Stimulated activated CD4-positive, alpha-beta T cell treated with anti-CD3 and anti-CD28 coated beads, Interleukin-4, amount 100 ng/mL, for 24 hours (primary cell): ENCODE measurements at places on chromosomes 16 and 17.

- DNase-seq: no peak
Observed at GRCh38 chr16:67926181-67926750, 5.4 kb downstream of the CTRL start.

GRCh38 chr16:9061358-9061813 lies 30.1 kb upstream of the HAPSTR1 start:
- DNase-seq: no peak

- no peak for DNase-seq
Observed at GRCh38 chr16:55146966-55147365, 177.0 kb upstream of the IRX6 start.

GRCh38 chr17:10616502-10617119 lies 40.5 kb downstream of the MYH3 start:
- DNase-seq: peak; percentile 78

GRCh38 chr16:17372386-17372785 lies 98.4 kb downstream of the XYLT1 start:
- no peak for DNase-seq

DNA sequence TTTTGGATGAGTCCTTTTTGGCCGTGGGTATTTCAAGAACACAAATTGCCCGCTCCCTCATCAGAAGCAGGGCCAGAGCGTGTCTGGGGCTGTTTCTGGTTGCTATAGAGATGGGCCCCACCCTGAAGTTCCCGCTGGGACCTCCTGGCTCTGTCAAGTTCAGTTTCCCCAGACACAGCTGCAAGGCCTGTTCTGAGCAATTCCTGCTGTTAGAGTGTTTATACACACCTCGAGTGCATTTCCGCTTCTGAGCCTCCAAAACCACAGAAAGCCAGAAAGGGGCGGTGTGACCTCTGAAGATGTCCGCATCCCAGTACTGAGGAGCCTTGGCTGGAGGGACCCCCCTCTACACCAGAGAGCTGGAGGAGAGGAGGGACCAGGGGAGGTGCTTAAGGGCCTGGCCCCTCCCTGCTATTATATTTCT lies 9.3 kb upstream of the WBP2 start:
- peak; percentile 37 for DNase-seq

GRCh38 chr16:84618581-84619460 lies 943 bp upstream of the COTL1 start:
- no peak for DNase-seq

DNA sequence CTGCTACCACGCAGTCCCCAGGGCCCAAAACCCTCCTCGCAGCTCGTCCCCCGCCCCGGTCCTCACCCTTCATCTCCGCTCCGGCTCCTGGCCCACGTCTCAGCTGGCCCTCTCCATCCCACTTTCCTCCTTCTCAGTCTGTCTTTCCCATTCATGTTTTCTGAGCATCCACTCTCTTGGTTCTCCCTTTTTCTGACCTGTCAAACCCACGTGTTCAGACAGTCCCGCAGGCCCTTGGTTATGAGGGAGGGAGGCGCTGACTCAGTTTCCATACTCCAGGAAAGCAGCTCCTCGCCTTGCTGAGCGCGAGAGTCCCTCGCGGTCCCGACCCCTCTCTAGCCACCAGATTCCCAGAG lies 392 bp upstream of the HID1 start:
- no peak for DNase-seq

DNA sequence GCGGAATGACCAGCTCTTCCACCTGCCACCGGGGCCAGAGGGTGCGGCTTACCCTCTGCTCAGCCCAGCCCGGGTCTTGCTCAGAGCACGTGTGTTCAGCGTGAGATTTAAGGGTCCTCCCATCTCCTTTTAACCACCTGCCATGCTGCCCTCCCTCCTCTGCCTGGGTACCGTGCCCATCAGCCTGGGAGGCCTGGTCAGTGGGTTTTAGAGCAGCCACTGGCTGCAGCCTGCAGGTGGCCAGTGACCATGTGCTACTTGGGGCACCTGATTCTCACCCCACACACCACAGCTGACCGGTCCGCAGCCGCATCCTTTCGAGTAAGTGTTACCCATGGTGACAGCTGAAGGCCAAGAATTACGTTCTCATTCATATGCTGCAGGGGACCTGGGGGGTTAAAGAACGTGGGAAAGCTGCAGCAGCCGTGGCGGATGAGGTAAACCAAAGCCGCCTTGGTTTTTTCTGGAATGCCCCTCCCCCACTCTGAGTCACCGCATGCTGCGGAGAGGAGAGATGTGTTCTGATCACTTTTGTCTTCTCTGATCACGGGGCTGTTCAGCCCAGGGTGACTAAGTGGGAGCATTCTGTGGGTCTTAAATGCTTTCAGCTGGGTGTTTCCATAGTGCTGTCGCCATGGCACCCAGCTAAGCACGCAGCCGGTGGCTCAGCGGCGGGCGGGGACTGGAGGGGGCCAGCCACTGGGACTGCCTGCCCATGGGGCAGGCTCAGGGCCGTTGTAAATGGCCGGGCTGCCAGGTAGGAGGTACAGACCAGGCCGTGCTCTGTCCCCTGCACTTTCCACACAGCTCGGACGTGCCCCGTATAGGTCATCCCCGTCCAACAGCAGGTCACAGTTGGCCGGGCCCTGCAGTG lies 59.8 kb downstream of the BAIAP2 start:
- DNase-seq: peak; percentile 92

- no peak for DNase-seq
Observed at GRCh38 chr17:11251561-11252107, 10.6 kb downstream of the SHISA6 start.

DNA sequence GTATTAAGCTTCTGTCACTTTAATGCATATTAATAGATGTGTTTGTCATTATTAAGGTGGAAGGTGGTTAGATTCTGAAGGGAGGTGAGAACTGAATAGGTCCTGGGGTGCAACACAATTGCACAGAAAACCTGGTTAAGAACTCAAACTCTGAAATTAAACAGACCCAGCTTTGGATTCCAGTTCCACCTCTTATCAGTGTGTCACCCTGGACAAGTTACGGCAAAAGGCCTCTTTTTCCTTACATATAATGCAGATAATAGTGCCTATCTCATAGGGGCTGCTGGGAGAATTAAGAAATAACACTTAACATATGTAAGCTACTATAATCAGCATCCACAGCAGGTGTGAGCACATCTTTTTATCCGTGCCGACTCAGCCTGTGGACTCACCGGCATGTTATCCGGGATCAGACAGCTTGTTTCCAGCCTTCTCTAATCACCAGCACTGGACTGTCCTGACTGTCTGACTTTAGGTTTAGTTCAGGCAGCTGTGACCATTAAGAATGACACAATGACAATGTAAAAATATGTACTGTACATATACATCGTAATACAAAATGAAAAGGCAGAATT lies 31.4 kb downstream of the TEX2 start:
- no peak for DNase-seq
